ENCODE measurements at places on chromosomes 7 and 10. TPM values are rescaled to one million over a fixed set of nuclear protein-coding genes. Genes with fewer than 3 reads are reported as not detected.

GRCh38 chr10:46298477-46299285 is 11.9 kb downstream of the ANTXRL start:
- no peaks in the 10 kb centered on the region for H3K27me3 ChIP-seq
- no peak for DNase-seq
- H3K36me3 ChIP-seq, result no peaks in the 10 kb centered on the region
- no peak overlapping the region for H3K27ac ChIP-seq
- no peaks in the 10 kb centered on the region for H3K4me1 ChIP-seq

GRCh38 chr7:11313801-11314200 is 340.1 kb downstream of the PHF14 start:
- no peak overlapping the region for H3K4me3 ChIP-seq
- no peak overlapping the region for H3K27ac ChIP-seq
- no peaks in the 10 kb centered on the region for H3K27me3 ChIP-seq

- no peak overlapping the region for H3K27ac ChIP-seq
- peaks cover 5% of the 10 kb centered on the region for H3K4me1 ChIP-seq
- no peaks in the 10 kb centered on the region for H3K36me3 ChIP-seq
- no peak for DNase-seq
- no peak overlapping the region for H3K4me3 ChIP-seq
These were observed 109.4 kb downstream of the SEMA3A start for GRCh38 chr7:84085147-84085546.

DNA sequence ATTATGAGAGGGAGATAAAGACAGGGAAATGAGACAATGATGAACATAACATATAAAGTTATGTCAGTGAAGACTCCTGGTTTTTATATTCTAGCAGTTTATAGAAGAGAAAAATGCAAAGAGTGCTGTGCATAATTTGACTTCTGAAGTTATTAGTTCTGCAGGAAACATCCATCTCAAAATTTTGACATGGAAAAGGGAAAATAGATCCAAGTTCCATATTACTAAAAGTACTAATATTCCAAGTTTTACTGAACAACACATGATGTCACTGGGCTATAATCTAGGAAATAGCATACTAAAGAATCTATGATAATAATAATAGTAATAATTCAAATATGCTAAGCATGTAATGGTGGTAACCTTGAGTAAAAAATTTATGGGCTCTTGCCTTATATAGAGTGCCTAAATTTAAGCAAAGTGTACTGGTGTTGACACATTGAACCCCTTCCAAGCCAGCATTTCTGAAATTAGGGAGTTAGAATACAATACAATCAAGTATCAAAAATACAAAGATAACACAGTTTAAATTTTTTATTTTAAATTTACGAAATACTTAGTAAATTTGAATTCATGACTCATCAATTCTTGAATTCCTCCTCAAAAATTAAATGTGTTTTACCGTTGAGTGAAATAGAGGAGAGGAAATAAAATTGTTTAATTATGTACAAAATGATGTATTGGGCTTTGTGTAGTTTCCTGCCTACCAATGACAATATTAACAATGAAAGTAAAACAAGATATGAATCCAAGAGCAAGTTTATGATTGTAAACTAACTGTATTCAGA is 102.8 kb upstream of the KCND2 start:
- DNase-seq, result no peak
- H3K27me3 ChIP-seq, result no peaks in the 10 kb centered on the region
- H3K4me3 ChIP-seq, result no peak overlapping the region

GRCh38 chr10:103928784-103929183 is 10.8 kb upstream of the STN1 start:
- no peaks in the 10 kb centered on the region for H3K4me1 ChIP-seq
- no peak for DNase-seq
- H3K27ac ChIP-seq, result no peak overlapping the region
- no peaks in the 10 kb centered on the region for H3K27me3 ChIP-seq
- no peaks in the 10 kb centered on the region for H3K36me3 ChIP-seq
- no peak overlapping the region for H3K4me3 ChIP-seq

- H3K4me1 ChIP-seq, result no peaks in the 10 kb centered on the region
- DNase-seq, result no peak
- H3K27ac ChIP-seq, result no peak overlapping the region
These were observed 101.9 kb upstream of the LRRN3 start for GRCh38 chr7:110988890-110989501.

- H3K27me3 ChIP-seq, result no peaks in the 10 kb centered on the region
- no peak overlapping the region for H3K4me3 ChIP-seq
- peak overlapping the region; percentile 77 for H3K27ac ChIP-seq
- peaks cover 36% of the 10 kb centered on the region for H3K4me1 ChIP-seq
- DNase-seq, result no peak
- peaks cover 12% of the 10 kb centered on the region for H3K36me3 ChIP-seq
These were observed 561.7 kb downstream of the KCNMA1 start for GRCh38 chr10:77075926-77076325.

NUTM2B gene
- total RNA-seq, result not detected

GRCh38 chr7:153399554-153399940 is 640.0 kb downstream of the ACTR3B start:
- no peaks in the 10 kb centered on the region for H3K27me3 ChIP-seq
- H3K4me1 ChIP-seq, result no peaks in the 10 kb centered on the region
- no peaks in the 10 kb centered on the region for H3K36me3 ChIP-seq
- no peak overlapping the region for H3K27ac ChIP-seq

EBF3 gene
- 4.8 TPM for total RNA-seq

ZNF467 gene
- 7.1 TPM for total RNA-seq

EN2 gene
- not detected for total RNA-seq
